NCI-H187 treated with DMSO at 0.1 percent for 48 hours (cell line): ENCODE measurements at places on chromosomes 3 and 15.

DNA sequence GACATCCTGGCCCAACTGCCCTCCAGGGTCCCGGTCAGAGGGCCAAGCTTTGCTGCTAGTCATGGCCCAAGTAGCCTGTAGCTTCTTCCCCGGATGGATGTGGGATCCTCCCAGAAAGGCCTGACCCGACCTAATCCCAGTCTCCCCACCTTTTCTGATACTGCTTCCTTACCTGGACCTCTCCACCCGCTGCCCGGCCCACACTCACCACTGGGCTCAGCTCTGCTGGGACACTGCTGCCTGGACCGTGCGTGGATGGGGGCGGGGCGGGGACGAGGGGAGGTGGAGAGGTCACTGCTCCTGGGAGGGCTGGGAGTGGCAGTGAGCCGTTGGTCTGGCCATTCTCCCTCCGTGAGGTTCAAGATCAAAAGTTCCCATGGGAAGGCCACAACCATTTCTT lies 40.3 kb upstream of the FURIN start:
- DNase-seq = no peak

DNA sequence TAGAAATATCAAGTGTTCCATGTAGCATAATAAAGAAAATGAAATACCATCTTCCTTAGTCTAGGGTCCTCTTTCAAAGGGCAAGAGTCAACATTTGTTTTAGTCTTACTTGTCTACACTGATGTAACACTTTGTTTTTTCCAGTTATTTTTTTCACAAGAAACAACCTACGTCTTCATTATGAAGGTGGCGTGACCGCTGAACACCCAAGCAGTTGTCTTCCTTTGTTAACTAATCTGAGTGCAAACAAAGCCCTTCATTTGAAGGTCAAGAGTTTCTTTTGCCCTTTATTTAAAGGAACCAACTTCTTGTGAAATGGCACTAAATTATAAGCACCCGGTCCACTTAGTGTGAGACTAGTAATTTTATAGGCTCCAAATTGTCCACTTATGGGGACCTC lies 73.2 kb downstream of the CD47 start:
- no peak for DNase-seq

DNA sequence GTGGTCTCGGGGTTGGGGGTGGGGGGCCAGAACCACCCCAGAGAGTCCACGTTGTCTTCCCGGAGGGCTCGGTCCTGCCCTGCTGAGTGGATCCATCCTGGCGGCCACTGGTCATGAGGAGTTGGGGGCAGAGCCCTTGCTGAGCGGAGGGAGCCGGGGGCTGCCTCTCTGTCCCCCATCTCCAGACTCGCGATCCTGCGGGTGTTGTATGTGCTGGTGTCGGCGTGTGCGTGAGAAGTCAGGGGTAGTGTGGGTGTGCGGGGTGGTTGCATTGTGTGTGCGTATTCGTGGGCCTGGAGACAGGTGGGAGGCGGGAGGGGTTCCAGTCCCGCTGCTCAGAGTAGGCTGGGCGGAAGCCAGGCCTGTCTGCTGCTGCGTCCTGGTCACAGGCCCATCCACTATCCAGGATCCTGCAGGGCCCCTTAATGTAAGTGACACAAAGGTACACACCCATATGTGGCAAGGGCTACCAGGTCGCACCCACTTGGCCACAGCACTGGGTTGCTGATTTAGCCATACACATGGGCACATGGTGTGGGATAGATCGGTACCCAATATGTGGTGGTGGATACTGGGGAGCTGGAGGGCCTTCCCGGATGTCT lies 30.7 kb downstream of the NBEAL2 start:
- no peak for DNase-seq

GRCh38 chr3:89260721-89261120 lies 153.3 kb downstream of the EPHA3 start:
- no peak for DNase-seq

GRCh38 chr3:72303926-72304325 lies 519.0 kb upstream of the PROK2 start:
- no peak for DNase-seq

DNA sequence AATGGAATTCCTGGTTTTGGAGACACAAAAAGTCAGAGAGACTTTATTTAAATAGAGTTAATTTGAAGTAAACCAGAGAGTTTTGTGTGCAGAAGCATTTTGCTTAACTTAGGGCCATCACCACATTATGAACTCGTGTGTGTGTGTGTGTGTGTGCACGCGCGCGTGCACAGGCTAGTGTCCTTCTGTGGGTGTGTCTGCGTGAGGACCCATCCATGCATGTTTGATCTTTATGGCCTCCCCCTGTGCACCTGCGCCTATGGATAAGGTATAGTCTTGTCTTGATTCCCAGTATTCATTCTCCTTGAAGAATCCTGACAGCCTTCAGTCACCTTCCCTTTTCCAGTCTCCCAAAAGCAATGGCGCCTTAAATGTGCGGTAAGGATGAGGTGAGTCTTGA lies 26.0 kb downstream of the MUC20 start:
- no peak for DNase-seq

DNA sequence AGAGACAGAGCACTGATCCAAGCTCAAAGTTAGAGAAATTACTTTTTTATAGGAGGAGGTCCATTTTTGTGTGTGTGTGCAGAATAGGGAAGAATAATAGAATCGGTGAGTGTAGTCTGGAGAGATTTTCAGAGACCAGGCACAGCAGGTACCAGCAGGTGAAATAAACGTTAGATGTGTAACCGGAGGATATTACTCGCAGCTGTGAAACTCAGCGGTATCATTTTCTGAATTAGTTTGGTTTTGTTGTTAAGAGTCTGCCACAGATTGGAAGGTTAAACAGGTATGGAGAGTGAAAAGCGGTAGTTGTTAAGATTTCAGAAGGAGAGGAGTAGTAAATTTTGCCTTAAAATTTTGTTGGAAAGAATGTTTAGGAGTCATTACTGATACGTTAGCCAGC lies 69.9 kb downstream of the RGMA start:
- DNase-seq = no peak

GRCh38 chr3:120348065-120348990 lies 826 bp downstream of the LRRC58 start:
- no peak for DNase-seq

DNA sequence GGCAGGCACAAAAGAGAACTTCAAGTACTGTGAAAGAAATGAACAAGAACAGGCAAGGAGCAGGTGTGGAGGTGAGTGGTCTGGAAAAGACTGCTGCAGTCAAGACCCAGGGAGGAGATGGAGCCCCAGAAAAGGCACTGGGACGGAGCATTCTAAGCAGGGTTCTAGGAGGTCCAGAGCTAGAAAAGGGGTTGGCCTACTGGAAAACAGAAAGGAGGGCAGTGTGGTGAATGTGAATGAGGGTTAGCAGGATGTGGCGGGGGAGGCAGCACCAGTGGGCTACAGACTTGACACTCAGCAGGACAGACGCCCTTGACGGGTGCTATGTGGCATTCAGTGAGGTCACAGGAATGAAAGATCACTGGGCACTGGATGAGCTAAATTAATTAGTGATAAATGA lies 75.7 kb downstream of the SENP2 start:
- no peak for DNase-seq

DNA sequence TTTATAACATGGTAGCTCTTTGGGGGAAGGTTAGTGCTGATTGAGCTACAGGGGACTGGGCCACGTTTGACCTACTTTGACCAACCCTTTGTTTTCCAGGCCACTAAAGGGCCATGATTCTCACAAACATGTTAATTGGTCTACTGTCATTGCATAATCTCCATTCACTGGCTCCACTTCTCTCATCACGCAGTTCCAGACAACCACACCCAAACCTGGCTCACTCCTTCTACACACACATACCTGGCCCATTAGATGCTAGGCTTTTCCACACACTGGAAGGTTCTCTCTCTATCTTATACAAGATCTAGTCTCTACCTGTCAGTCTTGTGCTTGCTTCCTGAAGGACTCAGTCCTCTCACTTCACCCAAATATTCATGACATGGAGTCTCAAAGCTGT lies 15.9 kb downstream of the TGM5 start:
- DNase-seq = no peak

- DNase-seq = no peak
These were observed 10.6 kb downstream of the TMEM158 start for GRCh38 chr3:45215466-45215865.

DNA sequence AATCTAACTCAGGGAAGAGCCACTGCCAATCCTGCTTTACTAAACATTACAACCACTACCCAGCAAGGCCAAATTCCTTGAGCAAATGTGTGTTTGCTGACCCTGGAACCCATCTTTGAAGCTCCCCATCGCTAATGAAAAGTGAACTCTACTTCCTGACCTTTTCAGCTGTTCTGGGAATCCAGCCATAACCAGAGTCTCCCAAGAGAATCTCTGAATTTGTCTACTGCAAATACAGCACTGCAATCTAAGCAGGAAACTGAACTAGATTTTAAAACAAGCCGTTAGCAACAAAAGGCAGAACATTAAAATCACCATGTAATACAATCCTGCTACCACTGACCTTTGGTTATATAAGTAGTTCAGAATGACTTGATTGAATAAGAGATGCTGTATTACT lies 309.2 kb downstream of the MAGI1 start:
- no peak for DNase-seq

DNA sequence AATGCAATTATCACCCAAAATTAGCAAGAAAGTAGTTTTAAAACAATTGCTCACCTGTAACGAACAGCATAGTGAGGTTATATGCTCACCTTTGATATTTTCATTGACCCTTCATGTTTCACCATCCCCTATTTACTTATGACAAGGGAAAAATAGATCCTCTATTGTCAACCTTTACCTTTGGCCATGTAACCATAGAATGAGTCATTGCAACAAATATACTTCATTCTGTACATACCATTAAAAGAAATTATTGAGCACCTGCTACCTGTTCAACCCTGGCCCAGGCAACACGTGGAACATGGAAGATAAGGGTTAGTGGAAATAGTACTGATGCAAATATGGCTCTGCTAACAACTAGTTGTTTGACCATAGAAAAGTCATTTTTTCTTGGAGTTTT lies 20.2 kb downstream of the LSAMP start:
- DNase-seq = no peak

- DNase-seq = no peak
These were observed 621.4 kb upstream of the ALCAM start for GRCh38 chr3:104745313-104745712.

- no peak for DNase-seq
These were observed 172.2 kb upstream of the ICE2 start for GRCh38 chr15:60651101-60651500.

DNA sequence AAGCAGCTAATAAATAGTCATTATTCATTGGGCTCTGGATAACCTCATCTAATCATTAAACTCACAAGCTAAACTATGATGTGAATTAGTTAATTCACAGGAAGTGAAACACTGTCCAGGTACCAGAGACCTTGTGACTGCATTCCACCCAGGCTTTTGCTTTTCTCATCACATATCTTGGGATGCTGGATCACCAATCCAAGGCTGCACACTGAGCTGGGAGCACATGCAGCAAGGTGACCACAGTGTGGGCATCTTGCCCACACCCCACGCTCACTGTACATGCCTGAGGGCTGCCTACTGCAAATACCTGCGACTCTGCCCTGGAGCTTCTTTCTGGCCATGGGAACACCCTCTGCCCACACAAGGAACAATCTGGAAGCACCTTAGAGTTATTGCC lies 40.6 kb upstream of the TNFAIP8L3 start:
- DNase-seq = no peak

DNA sequence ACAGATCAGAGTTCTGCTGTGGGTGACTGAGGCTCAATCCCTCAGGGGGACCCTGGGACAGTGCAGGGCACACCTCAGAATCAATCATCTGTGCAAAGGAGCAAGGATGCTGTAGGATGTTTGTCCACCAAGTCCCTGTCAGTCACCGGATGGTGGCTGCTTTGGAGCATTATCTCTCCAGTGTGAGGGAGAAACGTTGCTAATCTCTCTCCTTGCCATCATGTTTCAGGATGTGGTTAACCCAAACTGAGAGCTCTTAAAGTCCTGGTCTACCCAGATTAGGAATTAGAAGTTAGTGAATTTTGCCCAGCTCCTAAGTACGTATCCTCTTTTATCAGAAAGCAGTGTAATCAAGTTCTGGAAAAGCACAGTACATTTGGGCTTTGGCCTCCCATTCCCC lies 26.2 kb upstream of the LRRC3B start:
- DNase-seq = no peak

GRCh38 chr3:51400166-51400565 lies 9.1 kb downstream of the RBM15B start:
- no peak for DNase-seq

DNA sequence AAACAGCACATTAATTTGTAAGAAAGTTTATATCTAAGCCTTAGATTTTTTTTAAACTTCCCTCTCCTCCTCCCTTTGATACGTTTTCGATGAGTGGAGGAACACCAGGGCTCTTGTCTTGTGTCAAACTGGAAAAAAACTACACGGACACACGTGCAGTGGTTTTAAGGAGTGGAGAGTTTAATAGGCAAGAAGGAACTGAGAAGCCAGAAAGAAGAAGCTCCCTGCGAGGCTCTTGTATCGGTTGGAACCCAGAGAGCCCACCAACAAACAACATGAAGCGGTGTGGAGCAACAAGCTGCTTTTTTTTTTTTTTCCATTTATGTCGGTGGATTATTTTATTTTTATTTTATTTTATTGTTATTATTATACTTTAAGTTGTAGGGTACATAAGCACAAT lies 18.6 kb downstream of the NDUFB4 start:
- DNase-seq = no peak

DNA sequence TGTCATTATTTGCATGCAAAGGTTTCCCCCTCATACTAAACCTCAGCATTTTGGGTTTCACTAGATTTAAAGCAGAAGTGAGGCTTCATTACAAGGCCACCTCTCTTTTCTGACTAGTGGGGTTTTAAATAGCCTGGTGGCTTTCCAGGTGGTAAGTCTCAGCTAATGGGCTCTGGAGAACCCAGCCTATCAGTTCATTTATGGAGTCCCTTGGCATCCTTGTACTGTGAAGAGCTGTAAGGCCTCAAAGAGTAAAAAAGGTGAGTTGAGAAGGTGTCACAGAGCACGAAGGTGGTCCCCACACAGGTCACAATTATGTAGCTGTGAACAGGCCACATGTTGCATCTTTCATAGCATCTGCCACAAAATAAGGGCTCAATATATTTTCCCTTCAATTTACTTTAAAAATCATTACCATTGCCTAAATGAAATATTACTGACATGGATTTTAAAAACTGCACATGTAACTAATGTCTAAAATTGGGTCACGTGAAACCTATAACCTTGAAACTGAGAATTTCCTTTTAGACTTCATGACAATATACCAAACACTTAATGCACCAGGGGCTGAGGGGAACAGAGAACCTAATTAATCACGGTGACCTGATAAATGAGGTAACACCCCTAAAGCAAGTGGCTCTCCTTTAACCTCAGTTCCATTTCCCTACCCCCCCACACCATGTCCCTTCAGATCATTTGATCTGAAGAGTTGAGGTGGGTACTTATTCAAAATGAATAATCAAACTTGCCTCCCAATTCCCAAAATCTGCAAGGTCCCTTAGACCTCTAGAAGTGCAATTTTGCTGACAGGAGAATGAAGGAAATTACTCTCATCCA lies 1.3 kb downstream of the NGLY1 start:
- DNase-seq = no peak
